ENCODE measurements at places on chromosomes 5 and 9.

GRCh38 chr9:70519912-70520724 lies 105.7 kb upstream of the KLF9 start:
- no peak for DNase-seq

GRCh38 chr9:14216612-14217194 lies 97.2 kb downstream of the NFIB start:
- DNase-seq, result no peak

GRCh38 chr9:34630402-34631154 lies 1.7 kb upstream of the ARID3C start:
- DNase-seq, result no peak

- DNase-seq, result no peak
These were observed 149.0 kb upstream of the FST start for GRCh38 chr5:53331463-53331862.

DNA sequence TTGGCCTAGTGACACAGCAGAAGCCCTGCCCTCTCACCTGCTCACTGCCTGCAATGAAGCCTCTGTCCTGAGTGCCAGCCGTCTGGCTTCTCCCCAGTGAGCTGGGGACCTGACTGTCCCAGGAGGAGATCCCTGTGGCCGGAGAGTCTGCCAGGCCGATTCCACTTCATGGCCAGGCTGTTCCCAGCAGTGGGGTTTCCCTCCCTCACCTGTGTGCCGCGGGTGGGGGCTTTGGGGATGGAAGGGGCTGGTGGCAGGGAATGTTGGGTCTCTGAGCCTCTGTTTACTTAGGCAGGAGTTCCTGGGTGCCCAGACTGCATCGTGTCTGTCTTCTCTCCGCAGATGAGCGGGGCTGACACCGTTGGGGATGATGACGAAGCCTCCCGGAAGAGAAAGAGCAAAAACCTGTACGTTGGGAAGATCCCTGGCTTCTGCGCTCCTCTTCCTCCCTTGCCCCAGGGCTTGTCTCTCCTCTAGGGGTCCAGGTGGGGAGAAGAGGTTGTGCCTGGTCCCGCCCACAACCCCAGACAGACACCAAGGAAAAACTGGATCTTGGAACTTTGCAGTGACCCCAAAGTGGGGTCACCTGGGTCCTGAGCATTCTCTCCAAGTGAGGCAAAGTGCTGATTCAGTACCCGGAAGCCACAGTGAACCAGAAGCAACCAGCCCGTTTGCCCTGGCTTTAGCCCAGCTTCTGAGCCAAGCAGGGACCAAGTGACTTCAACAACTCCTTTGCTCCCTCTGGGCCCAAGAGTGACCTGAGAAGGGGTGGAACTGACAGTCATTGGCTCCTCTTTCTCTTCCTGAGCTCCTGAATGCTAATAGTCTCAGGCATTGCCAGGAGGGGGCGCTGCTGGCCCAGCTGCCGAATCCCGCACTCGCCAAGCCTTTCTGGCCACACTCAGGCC lies 127.7 kb downstream of the RGS3 start:
- peak; percentile 8 for DNase-seq

DNA sequence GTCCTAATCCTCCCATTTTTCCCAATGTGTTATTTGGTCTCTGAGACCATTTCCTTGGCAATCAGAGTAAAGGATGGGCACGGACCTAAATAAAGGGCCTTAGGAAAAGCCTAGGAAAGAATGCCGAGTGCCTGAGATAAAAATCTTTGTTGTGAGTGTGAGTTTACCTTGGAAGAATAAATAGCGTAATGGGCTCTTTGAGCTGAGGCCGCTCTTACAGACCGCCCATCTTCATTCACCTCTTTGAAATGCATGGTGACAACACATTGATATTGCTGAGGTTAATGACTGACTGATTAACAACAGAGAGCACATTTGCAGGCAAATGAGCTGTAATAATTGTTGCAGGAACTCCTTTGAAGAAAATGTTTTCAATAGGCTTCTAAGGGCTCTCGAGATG lies 1967.1 kb upstream of the WWC1 start:
- no peak for DNase-seq

- no peak for DNase-seq
These were observed 18.0 kb upstream of the PLEKHG4B start for GRCh38 chr5:73768-74502.

- no peak for DNase-seq
These were observed 1206.0 kb upstream of the C9orf72 start for GRCh38 chr9:28779243-28779642.

DNA sequence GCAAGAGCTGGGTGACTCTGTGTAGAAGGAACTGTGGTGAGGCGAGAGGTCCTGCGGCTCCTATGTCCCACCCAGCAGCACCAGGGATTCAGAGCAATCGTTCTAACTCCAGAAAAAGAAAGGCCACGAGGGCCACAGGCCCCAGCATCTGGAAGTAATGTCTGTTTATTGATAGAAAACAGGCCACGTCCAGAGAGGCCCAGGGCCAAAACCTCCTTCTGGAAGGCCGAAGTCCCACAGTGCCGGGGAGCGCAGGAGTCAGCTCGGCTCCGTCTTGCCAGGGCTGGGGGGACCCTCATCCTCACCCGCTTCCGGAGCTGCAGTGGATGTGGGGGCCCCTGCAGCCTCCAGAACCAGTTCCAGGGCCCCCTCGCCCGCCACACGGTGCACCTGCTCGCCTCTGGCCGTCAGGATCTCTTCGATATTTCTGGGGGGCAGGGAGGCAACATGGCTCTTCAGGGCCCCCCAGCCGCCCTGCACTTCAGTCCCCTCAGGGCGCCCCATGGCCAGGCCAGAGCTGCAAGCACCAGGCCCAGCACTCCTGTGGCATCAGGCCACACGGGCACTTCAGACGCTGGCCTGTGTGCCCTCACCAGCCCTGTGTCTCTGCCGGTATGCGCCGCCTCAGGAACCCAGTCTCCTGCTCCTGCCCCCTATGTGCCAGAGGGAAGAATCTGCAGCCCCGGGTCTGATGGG lies 1.6 kb downstream of the DNLZ start:
- DNase-seq, result no peak

DNA sequence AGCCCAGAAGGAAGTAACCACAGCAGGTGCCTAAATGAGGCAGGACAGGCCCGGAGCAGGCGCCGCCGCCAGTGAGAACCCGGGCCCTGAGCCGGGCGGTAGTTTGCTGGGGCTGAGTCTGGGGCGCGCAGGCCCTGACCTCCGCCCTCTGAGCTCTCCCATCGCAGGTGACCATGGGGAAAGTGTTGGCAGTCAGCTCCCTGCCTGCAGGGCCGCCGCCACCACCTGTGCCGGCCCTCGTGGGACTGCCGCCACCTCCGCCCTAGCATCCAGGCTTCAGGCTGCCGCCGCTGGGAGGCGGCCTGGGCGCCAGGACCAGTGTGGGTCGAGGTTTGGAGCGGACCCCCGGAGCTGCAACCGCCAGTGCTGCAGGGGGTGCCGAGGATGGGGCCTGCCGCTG lies 61.1 kb downstream of the TARS1 start:
- DNase-seq, result no peak

- no peak for DNase-seq
These were observed 26.9 kb upstream of the RAPGEF6 start for GRCh38 chr5:131661933-131662332.

GRCh38 chr5:51345106-51345505 lies 38.1 kb upstream of the ISL1 start:
- no peak for DNase-seq

DNA sequence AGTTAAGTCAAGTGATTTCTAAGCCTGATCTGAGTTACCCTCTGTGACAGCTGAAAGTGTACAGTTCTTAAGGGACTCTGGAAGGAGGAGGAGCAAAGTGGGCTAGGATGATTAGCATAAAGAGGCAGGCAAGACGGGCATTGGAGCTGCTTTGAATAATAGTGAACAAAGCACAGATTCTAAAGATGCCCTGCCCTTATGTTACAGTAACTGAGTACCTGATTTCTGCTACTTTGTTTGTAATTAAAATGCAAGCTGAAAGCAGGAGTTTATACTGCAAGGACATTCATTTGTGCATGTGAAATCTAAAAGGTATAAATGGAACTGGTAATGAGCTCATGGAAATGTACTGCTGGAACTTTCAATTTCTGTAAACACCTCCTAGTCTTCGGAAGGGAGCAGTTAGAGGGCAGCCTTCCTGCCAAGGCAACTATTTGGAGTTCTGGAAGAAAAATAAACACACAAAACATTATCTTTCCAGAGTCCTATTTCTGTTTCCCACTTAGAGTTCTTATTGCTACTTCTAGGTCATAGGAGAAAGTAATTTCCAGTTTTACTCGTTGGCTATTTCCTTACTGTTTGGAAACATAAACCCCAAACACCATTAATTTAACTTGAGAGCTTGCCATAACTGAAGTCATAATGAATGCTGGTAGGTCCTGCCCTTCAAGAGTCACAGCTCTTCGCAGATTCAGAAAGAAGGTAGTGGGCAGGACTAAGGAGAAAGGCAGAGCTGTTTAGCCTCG lies at the start of gene RANBP3L:
RANBP3L (minus strand) TSS at position 45 of the 746 bp plus-strand sequence. CDS start 486 bp downstream, outside the sequence.
- DNase-seq, result no peak

DNA sequence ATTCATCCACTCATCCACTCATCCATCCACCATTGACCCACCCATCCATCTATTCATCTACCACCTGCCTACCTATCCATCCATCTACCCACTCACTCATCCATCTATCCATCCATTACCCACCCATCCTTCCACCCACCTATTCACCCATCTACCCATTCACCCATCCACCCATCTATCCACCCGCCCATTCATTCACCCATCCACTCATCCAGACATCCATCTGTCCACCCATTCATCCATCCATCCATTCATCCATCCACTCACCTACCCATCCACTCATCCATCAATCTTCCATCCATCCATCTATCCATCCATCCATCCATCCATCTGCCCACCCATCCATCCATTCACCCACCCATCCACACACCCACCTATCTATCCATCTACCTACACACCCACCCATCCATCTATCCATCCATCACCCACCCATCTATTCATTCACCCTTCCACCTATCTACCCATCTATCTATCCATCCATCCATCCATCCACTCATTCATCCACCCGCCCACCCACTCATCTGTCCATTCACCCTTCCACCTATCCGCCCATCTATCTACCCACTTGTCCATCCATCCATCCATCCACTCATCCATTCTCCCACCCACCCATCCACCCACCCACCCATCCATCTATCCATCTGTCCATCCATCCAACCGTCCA lies 23.2 kb downstream of the PSAT1 start:
- no peak for DNase-seq

- DNase-seq, result no peak
These were observed 77.9 kb upstream of the ICE1 start for GRCh38 chr5:5344606-5345005.

DNA sequence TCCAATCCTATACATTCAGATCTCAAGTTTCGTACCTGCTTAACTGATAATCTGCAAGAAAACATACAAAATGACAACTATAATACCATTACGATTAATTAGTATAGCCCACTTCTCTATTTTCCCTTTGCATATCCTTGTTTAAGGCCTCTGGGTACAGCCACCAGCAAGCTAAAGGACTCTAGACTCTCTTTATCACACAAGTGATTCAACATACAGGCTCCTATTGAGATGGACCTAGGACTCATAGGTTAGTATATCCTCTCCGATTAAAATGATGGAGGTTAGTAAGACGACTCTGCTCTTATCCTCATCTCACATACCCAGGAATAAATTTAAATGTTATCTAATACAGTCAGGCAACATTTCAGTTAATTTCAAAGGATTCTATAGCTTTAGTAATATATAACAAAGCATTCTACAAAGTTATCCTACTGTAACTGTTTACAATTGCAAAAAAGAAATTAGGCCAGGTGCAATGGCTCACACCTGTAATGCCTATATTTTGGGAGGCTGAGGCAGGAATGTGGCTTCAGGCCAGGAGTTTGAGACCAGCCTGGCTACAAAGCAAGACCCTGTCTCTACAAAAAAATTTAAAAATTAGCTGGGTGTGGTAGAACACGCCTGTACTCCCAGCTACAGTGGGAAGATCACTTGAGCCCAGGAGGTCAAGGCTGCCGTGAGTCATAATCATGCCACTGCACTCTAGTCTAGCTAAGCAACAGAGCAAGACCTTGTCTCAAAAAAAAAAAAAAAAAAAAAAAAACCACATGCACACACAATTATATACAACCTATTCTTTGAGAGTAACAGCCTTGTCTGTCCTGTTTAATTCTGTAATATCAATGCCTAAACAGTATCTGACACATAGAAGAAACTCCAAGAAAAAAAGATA lies 15.4 kb downstream of the HAUS6 start:
- no peak for DNase-seq

DNA sequence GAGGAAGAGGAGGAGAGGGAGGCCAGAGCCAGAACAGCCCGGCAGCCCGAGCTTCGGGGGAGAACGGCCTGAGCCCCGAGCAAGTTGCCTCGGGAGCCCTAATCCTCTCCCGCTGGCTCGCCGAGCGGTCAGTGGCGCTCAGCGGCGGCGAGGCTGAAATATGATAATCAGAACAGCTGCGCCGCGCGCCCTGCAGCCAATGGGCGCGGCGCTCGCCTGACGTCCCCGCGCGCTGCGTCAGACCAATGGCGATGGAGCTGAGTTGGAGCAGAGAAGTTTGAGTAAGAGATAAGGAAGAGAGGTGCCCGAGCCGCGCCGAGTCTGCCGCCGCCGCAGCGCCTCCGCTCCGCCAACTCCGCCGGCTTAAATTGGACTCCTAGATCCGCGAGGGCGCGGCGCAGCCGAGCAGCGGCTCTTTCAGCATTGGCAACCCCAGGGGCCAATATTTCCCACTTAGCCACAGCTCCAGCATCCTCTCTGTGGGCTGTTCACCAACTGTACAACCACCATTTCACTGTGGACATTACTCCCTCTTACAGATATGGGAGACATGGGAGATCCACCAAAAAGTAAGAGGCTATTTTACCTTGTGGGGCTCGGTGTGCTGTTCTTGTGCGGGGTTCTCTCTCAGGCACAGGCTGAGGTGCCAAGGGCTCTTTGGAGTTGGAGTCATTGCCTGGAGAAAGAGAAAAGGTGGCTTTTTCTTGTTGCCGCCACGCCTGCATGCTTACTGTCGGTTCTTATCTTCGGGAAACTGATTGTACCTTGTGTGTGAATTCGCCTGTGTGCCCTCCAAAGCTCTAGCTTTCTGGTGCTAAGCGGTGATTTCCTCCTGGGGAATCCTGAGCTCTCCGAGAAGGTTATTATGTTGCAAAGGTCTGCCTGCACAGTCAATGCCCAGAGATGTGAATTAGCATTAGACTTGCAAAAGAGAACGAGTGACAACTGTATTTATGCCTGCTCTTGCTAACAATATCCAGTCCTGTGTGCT lies at the start of gene ISL1:
ISL1 (plus strand) TSS at position 318 of the 991 bp plus-strand sequence; CDS start at position 542, 224 bp downstream.
- peak; percentile 91 for DNase-seq

GRCh38 chr9:82424599-82425120 lies 436.1 kb downstream of the SPATA31D1 start:
- DNase-seq, result no peak

- DNase-seq, result no peak
These were observed 23.4 kb upstream of the RUFY1 start for GRCh38 chr5:179526978-179527377.

- DNase-seq, result no peak
These were observed 91.6 kb downstream of the ZSWIM6 start for GRCh38 chr5:61423487-61424145.

GRCh38 chr5:116757326-116757725 lies 182.7 kb upstream of the SEMA6A start:
- no peak for DNase-seq

DNA sequence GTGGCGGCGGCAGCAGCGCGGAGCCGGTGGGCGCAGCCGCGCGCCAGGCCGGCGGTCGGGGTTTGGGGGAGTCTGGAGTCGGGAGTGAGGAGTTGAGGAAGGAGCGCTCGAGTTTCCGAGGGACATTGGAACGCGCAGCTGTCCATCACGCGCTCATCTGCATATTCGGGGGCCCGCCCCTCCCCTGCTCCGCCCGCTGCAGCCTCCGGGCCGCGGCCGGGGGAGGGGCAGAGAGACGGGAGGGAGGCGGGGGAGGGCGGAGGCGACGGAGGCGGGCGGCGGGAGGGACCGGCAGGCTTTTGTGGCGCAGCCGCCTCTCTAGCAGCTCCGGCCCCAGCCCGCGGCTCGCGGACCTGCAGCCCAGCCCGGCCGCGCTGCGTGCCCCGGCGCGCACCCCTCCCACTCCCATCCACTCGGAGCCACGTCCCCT lies at the start of gene IRX2:
IRX2 (minus strand) TSS at position 86 of the 430 bp plus-strand sequence. CDS start 264 bp downstream, outside the sequence.
- DNase-seq, result peak; percentile 95
